ENCODE measurements at places on chromosomes 4 and X. TPM values are rescaled to one million over a fixed set of nuclear protein-coding genes. Genes with fewer than 3 reads are reported as not detected.

The PRSS12 gene
- total RNA-seq: 0.47 TPM

The RUFY3 gene
- total RNA-seq: 40.4 TPM

The SSX4B gene
- total RNA-seq: not detected

The GYPA gene
- total RNA-seq: not detected

The TLR2 gene
- total RNA-seq: 4.3 TPM

The CT45A10 gene
- not detected for total RNA-seq

The HPF1 gene
- total RNA-seq: 27.6 TPM

The TSPAN7 gene
- 25.7 TPM for total RNA-seq

The LONRF3 gene
- total RNA-seq: 15.5 TPM

The TMEM156 gene
- not detected for total RNA-seq

Data from gastroesophageal sphincter (tissue), 4 donors.